ENCODE measurements at places on chromosomes 1 and 21. TPM values are rescaled to one million over a fixed set of nuclear protein-coding genes. Genes with fewer than 3 reads are reported as not detected.

RAVER2 gene
- total RNA-seq: 5.3 TPM

OR2M3 gene
- not detected for total RNA-seq

LRRIQ3 gene
- 0.26 TPM for total RNA-seq

CA14 gene
- not detected for total RNA-seq

DDAH1 gene
- 1.6 TPM for total RNA-seq

CCDC190 gene
- total RNA-seq: not detected

TNFRSF4 gene
- not detected for total RNA-seq

FAM151A gene
- not detected for total RNA-seq

STYXL2 gene
- not detected for total RNA-seq

ADSS2 gene
- total RNA-seq: 40.8 TPM

PDC gene
- total RNA-seq: not detected

EEIG2 gene
- total RNA-seq: 1.3 TPM

FAM72A gene
- total RNA-seq: not detected

SLC1A7 gene
- total RNA-seq: not detected

- DNase-seq: no peak
Observed at GRCh38 chr1:24796524-24796923, 51.3 kb downstream of the CLIC4 start.

DNA sequence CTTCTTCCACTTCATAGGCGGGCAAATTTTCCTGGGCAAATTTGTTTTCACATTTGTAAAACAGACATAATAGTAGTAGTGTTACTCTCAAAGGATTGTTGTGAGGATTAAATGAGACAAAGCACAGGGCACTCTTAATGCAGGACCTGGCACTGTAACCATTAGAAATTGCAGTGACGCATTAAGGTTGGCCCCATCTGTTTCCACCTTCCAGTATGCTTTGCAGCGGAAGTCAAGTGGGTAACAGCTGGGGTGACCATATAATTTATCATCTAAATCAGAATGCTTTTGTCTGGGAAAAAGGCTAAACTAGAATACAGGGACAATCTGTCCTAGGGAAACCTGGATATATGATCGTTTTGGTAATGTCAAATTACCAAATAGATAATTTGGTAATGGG, 132.5 kb upstream of the CACHD1 start:
- DNase-seq: no peak

DNA sequence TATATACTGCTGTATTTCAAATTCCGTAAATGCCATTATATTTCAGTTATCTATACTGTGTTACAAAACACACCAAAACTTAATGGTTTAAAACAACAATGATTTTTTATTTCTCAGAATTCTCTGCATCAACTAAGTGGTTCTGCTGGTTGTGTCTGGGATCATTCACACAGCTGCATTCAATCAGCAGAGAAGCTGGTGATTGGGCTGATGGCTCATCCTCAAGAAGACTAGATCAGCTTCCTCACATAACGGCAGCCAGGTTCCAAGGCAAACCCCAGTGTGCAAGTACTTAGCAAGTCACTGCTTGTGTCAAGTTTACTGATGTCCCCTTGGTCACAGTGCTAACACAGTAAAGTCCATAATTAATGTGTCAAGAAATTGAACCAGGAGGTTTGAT, 86.3 kb upstream of the VANGL1 start:
- no peak for DNase-seq

DNA sequence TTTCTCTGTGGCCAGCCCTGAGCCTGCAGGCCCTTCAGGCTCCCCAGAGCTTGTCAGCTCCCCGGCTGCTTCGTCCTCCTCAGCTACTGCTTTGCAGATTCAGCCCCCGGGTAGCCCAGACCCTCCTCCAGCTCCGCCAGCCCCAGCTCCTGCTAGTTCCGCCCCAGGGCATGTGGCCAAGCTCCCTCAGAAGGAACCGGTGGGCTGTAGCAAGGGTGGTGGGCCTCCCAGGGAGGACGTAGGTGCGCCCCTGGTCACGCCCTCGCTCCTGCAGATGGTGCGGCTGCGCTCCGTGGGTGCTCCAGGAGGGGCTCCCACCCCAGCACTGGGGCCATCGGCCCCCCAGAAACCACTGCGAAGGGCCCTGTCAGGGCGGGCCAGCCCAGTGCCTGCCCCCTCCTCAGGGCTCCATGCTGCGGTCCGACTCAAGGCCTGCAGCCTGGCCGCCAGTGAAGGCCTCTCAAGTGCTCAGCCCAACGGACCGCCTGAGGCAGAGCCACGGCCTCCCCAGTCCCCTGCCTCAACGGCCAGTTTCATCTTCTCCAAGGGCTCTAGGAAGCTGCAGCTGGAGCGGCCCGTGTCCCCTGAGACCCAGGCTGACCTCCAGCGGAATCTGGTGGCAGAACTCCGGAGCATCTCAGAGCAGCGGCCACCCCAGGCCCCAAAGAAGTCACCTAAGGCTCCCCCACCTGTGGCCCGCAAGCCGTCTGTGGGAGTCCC, 45.4 kb downstream of the YARS1 start:
- DNase-seq: no peak

GRCh38 chr21:22855581-22855980, 1857.4 kb downstream of the NCAM2 start:
- DNase-seq: peak; percentile 88

GRCh38 chr1:180925471-180926051, 12.9 kb downstream of the KIAA1614 start:
- DNase-seq: no peak

GRCh38 chr21:46031484-46031883, 49.9 kb downstream of the COL6A1 start:
- DNase-seq: no peak

- no peak for DNase-seq
Observed at GRCh38 chr21:45050797-45051489, 23.4 kb upstream of the ADARB1 start.

GRCh38 chr1:76725864-76726619, 141.2 kb upstream of the ST6GALNAC5 start:
- no peak for DNase-seq

DNA sequence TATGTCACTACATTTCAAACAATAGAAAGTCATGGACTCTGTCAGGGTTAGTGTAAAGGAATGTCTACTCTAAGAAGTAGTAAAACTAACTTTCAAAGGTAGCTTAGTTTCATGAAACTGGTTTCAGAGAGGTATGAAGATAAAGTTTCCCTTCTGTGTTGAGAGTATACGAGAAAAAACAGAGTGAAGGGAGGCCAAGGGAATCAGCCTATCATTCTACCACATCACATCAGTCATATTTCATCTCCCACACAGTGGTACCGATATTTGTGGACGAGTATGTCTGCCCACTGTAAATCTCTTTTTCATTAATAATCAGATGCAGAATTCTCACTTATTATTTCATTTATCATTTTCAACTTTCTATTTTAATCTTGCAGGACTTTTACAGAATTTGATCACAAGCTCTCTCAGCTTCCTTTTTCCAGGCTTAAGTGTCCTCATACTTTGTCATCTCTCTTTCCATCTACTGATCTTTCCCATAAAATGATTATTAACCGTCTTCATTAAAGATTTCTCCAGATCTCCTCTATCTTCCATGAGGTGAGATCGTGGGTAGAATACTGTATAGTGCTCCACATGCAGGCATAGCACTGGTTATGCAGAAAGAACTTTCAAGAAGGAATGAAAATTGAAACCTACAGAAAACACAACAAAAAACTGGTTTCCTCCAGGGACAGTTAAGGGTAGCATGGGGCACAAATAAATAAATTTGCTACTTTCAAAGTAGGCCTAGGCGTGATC, 11.5 kb upstream of the IFI16 start:
- DNase-seq: no peak

DNA sequence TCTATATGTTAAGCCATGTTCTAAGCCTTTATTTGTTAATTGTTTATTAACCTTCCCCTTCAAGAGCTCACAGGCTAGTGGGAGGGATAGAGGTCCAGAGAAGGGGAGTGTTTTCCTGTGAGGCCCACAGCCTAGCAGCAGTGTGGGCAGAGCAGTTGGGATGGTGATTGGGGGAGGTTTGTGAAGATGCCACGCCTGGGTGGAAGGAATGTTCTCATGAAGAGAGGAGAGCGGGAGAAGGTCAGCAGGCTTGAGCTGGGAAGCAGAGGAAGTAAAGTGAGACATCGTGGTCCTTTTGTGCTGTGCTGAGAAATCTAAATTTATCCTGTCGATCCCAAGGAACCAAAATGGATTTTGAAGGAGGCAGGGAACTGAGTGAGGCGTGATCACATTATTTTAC, 42.6 kb downstream of the TRAPPC10 start:
- no peak for DNase-seq

DNA sequence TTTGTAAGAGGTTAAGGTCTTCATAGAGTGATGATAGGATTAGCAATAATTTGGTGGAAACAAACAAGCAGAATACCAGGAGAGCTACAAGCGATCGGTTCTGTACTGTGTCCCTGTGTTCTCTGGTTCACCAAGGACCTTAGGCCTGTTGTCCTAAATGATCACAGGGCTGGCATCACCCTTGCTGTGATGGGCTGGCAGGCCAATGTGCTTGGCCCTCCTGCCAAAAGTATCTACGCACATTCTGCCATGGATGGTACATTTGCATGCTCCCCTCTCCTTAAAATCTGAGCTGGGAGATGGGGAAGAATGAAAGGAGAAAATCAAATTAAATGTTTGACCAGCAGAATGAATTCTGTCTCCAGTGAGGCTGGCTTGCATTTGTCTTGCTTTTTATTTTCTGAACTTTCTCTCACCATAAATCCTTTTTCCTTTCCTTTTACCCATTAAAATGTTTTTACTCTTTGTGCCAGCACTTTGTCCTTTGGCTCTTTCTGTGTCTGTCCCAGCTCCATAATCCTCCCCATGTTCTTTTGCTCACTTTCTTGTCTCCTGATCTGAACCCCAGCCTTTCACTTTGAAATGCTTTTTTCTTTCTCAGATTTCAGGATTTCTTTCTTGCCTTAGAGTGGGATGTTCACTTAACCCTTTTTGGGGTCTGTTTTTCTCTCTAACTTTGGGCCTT, 51.7 kb downstream of the PBX1 start:
- DNase-seq: no peak

- peak; percentile 37 for DNase-seq
Observed at GRCh38 chr1:95116580-95117206, 462 bp upstream of the TLCD4 start.

DNA sequence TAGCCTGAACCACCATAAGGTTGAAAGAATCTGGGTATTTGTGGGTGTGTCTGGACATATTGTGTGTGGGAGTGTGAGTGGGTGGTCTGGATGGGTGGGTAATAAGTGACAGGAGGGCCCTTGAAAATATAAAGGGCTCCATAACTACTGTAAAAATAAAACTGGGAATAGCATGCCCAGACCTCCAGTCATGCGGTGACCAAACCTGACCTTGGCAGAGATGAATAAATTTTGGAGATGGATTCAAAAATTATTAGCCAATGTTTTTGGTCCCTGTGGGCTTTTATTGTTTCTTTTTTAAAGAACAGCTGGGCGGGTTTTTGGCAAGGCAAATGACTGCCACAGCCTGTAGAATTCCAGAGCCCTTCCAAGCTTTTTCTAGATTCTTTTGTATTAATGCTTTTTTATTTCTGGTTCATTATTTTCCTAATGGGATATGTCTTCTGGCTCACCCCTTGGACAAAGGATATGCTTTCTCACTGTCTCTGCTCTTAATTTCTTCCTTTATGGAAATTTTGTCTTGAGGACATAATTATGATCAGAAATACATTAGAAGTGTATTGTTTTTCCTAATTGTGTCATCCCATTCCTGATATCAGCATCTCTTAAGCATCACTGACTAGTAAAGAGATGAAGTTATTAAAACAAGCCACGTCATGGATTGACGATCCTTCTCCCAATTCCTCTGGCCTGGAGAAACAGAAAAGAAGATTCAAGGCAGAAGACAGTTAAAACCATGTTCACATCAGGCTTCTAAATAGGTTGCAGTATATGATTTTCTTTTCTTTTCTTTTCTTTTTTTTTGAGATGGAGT, 69.5 kb downstream of the NTMT2 start:
- DNase-seq: no peak

GRCh38 chr1:81032973-81033425, 767.7 kb upstream of the ADGRL2 start:
- no peak for DNase-seq

GRCh38 chr1:17425806-17426600, 13.5 kb downstream of the RCC2 start:
- no peak for DNase-seq

DNA sequence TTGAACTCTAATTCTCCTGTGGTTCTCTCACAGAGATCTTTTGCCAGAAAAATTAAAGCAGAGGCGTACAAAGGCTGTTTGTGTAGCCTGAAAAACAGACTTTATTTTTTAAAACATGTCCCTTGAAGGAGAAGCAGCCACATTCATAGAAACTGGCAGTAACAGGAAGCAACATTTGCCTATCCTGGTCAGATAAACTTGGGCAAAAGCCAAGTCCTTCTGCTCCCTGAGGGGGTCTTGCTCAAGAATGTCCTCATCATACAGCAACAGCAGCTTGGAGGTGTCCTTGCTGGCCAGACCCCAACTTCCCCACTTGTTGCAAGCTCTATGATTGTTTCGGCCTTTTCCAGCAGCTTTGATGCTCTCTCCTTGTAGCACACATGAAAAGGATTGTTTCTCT, 36.3 kb downstream of the MSTO1 start:
- DNase-seq: peak; percentile 20

DNA sequence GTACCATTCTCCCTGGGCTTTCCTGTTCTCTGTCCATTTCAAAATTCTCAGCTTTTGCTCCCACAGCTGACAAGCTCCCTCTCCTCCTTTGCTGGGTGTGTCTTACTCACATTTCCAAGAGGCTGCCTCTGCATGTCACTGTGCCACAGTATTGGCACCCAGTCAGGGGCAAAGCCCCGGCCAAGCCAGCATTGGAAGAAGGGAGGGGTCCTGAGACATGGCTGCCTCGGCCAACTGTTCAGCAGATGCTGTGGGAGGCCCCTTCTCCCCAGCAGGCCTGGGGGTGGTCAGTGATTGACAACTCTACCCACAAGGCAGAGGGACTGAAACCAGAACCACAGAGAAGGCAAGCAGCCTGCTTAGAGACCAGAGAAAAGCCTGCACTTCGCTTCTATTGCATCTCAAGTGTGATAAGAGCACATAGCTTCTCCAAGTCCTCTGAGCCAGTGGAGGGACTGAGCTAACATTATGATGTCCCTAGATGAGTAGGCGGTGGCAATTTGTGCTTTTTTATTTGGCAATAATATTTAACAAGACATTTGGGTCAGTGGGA, 294.1 kb downstream of the SIPA1L2 start:
- DNase-seq: no peak

GRCh38 chr1:53112271-53112774, 30.1 kb downstream of the SLC1A7 start:
- DNase-seq: no peak

- DNase-seq: no peak
Observed at GRCh38 chr21:40546647-40547046, 300.3 kb downstream of the DSCAM start.
